ENCODE measurements at places on chromosomes 2 and 18. TPM values are rescaled to one million over a fixed set of nuclear protein-coding genes. Genes with fewer than 3 reads are reported as not detected.

DNA sequence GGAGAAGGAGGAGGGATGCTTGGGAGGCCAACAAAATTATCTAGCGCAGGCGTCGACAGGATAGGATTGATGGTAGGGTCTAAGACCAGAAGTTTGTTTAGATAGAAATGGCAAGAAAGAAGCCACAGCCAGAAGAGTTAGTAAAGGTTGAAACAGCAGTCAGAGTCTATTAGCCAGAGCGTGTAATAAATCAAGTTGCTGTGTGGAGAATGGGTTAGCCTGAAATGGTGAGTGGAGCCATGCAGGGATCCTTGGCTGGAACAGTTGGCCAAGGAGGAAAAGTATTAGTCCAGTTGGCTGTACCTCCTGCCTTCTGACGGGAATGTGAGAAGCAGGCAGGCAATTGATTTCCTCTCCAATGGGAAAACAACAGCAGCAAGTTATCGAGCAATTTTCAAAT, 190.7 kb upstream of the CCDC68 start:
- peaks cover 18% of the 10 kb centered on the region for H3K4me1 ChIP-seq
- H3K27me3 ChIP-seq = no peaks in the 10 kb centered on the region
- H3K4me3 ChIP-seq = no peak overlapping the region
- H3K36me3 ChIP-seq = no peaks in the 10 kb centered on the region
- DNase-seq = no peak

- H3K27me3 ChIP-seq = peaks cover 15% of the 10 kb centered on the region
- no peak overlapping the region for H3K4me3 ChIP-seq
- no peak for DNase-seq
- peaks cover under 1% of the 10 kb centered on the region for H3K36me3 ChIP-seq
- H3K4me1 ChIP-seq = peaks cover 30% of the 10 kb centered on the region
Observed at GRCh38 chr18:8084160-8084559, 517.0 kb downstream of the PTPRM start.

DNA sequence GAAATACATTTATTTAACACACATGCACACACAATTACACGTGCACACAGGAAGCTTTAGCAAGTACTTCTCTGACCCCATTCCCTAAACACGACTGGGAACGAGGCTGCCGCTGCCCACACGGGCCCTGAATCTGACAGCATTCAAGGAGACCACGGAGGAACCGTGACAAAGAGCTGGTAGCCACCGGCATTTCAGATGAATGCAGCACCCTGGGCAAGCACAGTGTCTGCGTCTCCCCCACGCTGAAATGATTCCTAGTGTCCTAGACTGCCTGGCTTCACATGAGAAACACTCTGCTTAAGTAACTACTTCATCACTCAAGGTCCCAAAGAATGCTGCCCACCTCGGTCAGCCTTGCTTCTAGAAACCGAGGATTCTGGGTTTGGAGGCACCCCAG, 95.0 kb downstream of the HDAC4 start:
- DNase-seq = no peak
- peaks cover 51% of the 10 kb centered on the region for H3K4me1 ChIP-seq
- H3K27ac ChIP-seq = peak overlapping the region; percentile 2
- no peaks in the 10 kb centered on the region for H3K36me3 ChIP-seq
- no peak overlapping the region for H3K4me3 ChIP-seq

DNA sequence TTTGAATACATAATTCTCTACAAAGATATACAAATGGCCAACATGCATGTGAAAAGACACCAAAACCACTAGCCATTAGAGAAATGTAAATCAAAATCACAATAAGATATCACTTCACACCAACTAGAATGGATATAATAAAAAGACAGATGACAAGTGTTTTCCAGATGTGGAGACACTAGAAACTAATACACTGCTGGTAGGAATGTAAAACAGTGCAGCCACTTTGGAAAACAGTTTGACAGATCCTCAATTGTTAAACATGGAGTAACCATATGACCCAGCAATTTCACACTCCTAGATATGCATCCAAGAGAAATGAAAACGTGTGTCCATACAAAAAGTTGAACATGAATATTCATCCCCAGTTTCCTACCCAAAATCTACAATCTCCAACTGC, 9.8 kb upstream of the RAB11FIP5 start:
- no peak overlapping the region for H3K4me3 ChIP-seq
- DNase-seq = no peak
- H3K4me1 ChIP-seq = peaks cover 7% of the 10 kb centered on the region

- no peak overlapping the region for H3K27ac ChIP-seq
- no peak overlapping the region for H3K4me3 ChIP-seq
- H3K4me1 ChIP-seq = peaks cover 35% of the 10 kb centered on the region
- H3K27me3 ChIP-seq = no peaks in the 10 kb centered on the region
- H3K36me3 ChIP-seq = no peaks in the 10 kb centered on the region
Observed at GRCh38 chr2:41906338-41906725, 141.5 kb upstream of the PKDCC start.

GRCh38 chr2:108240966-108241365, 1.2 kb downstream of the SULT1C3 start:
- H3K4me3 ChIP-seq = no peak overlapping the region
- no peaks in the 10 kb centered on the region for H3K27me3 ChIP-seq
- DNase-seq = no peak
- no peaks in the 10 kb centered on the region for H3K4me1 ChIP-seq

LTBP1 gene
- 80.2 TPM for total RNA-seq

Measured in mesothelial cell of epicardium (in vitro differentiated cells).